Activated CD8-positive, alpha-beta T cell treated with anti-CD3 and anti-CD28 coated beads for 36 hours (primary cell): ENCODE measurements at places on chromosomes 1 and 21. TPM values are rescaled to one million over a fixed set of nuclear protein-coding genes. Genes with fewer than 3 reads are reported as not detected.

CELA3A gene
- not detected for total RNA-seq

DNA sequence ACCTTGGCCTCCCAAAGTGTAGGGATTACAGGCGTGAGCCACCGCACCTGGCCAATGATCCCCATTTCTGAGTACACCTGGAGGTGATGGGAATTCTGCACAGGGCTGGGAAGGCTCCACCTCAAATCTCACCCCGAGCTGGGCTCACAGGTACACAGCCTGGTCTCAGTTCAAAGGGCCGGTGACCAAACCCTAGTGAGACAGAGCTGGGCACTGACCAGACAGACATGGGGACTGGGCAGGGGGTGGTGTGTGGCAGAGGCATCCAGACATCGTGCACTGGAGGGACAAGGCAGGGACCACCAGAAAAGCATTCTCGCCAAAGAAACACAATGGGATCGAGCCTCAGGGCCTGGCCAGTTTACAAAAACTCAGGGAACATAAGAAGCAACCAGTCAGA is 17.2 kb downstream of the LSS start:
- no peaks in the 10 kb centered on the region for H3K36me3 ChIP-seq
- H3K27ac ChIP-seq, result no peak overlapping the region
- DNase-seq, result no peak
- H3K27me3 ChIP-seq, result no peaks in the 10 kb centered on the region
- no peak overlapping the region for H3K4me3 ChIP-seq

- no peaks in the 10 kb centered on the region for H3K4me1 ChIP-seq
- no peak overlapping the region for H3K4me3 ChIP-seq
- H3K36me3 ChIP-seq, result no peaks in the 10 kb centered on the region
- DNase-seq, result no peak
- H3K27ac ChIP-seq, result no peak overlapping the region
Observed at GRCh38 chr1:114224196-114224907, 70.7 kb upstream of the SYT6 start.

GRCh38 chr1:239212811-239213220 is 173.6 kb upstream of the CHRM3 start:
- H3K4me1 ChIP-seq, result no peaks in the 10 kb centered on the region
- DNase-seq, result no peak
- H3K36me3 ChIP-seq, result no peaks in the 10 kb centered on the region
- H3K27me3 ChIP-seq, result no peaks in the 10 kb centered on the region
- H3K4me3 ChIP-seq, result no peak overlapping the region
- no peak overlapping the region for H3K27ac ChIP-seq

DNA sequence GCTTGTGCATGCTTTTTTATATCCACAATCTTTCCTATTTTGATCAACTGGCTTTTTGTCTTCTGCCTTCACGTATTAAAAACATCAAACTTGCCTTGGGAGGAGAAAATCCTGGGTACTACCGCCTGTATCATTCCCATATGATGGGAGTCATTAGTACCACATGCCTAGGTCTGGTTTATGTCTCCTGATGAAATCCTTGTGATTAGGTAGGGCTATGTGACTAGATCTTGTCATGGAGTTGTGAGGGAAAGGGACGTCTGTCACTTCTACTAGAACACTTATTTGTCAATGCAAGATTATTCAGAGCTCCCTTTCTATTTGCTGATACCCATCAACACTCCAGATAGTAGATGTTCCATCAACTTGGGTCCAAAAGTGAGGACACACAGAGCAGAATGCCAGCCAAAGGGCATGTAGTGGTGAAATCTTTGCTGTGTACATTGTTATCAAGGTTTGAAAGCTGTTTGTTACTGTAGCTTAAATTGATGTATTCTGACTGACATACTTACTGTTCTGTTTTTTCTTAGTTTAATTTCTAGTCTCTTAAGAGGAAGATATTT is 621.8 kb upstream of the NR5A2 start:
- no peaks in the 10 kb centered on the region for H3K4me1 ChIP-seq
- no peak overlapping the region for H3K4me3 ChIP-seq
- no peak for DNase-seq
- H3K36me3 ChIP-seq, result no peaks in the 10 kb centered on the region
- H3K27me3 ChIP-seq, result peaks cover 7% of the 10 kb centered on the region

DNA sequence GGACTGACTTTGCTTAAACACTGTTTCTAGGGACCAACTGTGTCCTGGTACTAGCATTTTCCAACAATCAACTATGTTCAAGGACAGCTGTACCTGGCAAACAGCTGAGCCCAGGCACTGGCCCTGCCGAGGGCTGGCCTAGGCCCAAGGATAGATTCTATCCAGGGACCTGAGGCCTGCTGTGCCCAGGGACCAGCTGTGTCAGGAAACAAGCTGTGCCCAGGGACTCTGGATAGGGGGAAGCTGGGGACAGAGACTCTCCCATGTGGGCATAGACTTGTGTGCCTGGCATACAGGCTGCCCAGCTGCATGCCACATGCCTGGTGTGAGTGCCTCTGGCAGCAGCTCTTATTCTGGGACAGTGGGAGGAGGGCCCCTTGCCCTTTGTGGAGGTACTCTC is 38.1 kb upstream of the POU3F1 start:
- no peaks in the 10 kb centered on the region for H3K36me3 ChIP-seq
- H3K4me3 ChIP-seq, result no peak overlapping the region
- H3K4me1 ChIP-seq, result no peaks in the 10 kb centered on the region

DNA sequence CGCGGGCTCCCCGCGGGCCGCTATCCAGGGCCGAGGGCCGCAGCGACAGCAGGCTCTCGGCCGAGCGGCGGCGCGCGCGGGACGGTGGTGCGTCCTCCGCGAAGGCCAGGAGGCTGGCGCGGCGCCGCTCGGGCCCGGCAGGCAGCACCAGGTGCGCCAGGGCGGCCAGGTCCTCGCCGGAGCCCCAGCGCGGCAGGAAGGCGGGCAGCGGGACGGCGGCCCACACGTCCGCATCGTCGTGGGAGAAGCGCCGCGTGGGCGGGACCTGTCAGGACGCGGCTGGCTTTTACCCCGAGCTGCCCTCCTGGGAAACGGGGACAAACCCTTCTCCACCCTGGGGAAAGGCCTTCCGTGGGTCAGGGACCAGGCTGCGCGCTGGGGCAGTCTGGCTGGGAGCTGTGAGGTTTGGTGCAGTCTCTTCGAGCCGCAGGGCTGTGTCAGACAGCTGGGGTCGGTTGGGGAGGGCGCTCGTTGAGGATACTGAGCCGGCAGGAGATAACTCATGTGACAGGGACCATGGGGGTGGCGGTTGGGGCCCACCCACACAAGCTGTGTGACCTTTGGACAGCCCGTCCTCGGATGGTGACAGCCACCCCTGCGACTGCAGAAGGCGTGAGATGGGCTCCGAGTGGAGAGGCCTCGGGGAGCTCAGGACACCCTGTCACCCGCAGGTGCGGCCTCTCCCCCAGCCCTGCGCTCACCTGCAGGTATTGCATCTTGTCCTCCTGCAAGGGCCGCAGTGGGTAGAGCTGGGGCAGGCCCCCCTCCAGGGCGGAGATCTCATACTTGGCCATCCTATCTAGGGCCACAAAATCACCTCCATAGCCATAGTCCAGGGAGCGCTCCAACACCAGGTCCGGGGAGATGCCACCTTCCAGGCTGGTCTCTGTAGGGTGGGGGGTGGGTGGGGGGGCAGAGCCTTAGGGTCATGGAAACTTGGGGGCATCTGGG is 6.0 kb downstream of the HES3 start:
- H3K27me3 ChIP-seq, result peaks cover 39% of the 10 kb centered on the region
- no peak for DNase-seq
- H3K27ac ChIP-seq, result no peak overlapping the region
- H3K4me3 ChIP-seq, result no peak overlapping the region
- H3K4me1 ChIP-seq, result peaks cover 9% of the 10 kb centered on the region
- no peaks in the 10 kb centered on the region for H3K36me3 ChIP-seq

- H3K4me1 ChIP-seq, result no peaks in the 10 kb centered on the region
- H3K4me3 ChIP-seq, result no peak overlapping the region
- no peaks in the 10 kb centered on the region for H3K27me3 ChIP-seq
- DNase-seq, result no peak
- no peaks in the 10 kb centered on the region for H3K36me3 ChIP-seq
Observed at GRCh38 chr1:73366734-73367413, 831.1 kb downstream of the LRRIQ3 start.

- no peaks in the 10 kb centered on the region for H3K36me3 ChIP-seq
- H3K27me3 ChIP-seq, result peaks cover 20% of the 10 kb centered on the region
- H3K4me1 ChIP-seq, result peaks cover 7% of the 10 kb centered on the region
Observed at GRCh38 chr1:10980841-10981727, 31.4 kb upstream of the TARDBP start.

GRCh38 chr1:225710804-225711203 is 57.9 kb upstream of the ENAH start:
- no peaks in the 10 kb centered on the region for H3K36me3 ChIP-seq
- no peak for DNase-seq
- no peak overlapping the region for H3K4me3 ChIP-seq
- no peak overlapping the region for H3K27ac ChIP-seq
- no peaks in the 10 kb centered on the region for H3K27me3 ChIP-seq
- no peaks in the 10 kb centered on the region for H3K4me1 ChIP-seq

- no peak for DNase-seq
- H3K27me3 ChIP-seq, result no peaks in the 10 kb centered on the region
- no peak overlapping the region for H3K27ac ChIP-seq
- no peak overlapping the region for H3K4me3 ChIP-seq
Observed at GRCh38 chr1:229582011-229582694, 23.6 kb upstream of the ABCB10 start.

DNA sequence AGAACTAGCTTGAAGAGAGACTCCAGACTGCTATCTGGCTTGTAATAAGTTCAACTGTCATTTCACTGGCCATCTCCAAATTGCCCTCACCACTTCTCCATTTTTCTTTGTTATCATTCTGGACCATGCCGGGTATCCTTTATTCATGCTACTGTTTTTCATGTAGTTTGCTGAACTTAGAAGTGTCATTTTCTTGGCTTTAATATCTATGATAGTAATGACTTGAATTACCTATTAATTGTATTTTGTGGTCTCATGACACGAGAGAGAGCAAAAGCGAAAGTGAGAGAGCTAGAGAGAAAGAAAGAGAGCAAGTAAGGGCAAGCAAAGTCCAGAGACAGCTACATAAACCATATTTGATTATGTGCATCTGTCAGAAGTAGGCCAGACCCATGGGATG is 184.9 kb upstream of the ATP1B1 start:
- no peak overlapping the region for H3K27ac ChIP-seq
- DNase-seq, result no peak
- no peaks in the 10 kb centered on the region for H3K4me1 ChIP-seq
- no peak overlapping the region for H3K4me3 ChIP-seq
- no peaks in the 10 kb centered on the region for H3K36me3 ChIP-seq

DNA sequence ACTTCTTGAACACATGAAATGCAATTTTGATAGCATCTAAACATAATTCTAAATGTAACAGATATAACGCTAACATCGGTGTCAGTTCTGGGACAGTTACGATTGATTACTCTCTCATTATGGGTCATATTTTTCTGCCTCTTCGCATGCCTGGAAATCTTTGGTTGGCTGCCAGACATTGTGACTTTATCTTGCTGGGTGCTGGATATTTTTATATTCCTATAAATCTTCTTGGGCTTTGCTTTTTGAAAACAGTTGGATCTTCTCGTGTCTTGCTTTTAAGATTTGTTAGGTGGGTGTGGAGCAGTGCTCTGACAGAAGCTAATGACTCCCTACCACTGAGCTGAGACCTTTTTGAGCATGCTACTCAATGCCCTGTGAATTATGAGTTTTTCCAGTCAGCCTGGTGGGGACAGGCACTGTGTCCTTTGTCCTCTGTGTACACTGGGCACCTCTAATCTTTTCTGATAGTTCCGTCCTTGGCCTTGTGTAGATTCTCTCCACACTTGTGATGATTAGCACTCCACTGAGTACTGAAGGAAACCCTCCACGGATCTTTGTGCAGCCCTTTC is 28.0 kb upstream of the EDARADD start:
- H3K4me3 ChIP-seq, result no peak overlapping the region
- no peak for DNase-seq
- no peak overlapping the region for H3K27ac ChIP-seq
- no peaks in the 10 kb centered on the region for H3K27me3 ChIP-seq
- no peaks in the 10 kb centered on the region for H3K4me1 ChIP-seq

DNA sequence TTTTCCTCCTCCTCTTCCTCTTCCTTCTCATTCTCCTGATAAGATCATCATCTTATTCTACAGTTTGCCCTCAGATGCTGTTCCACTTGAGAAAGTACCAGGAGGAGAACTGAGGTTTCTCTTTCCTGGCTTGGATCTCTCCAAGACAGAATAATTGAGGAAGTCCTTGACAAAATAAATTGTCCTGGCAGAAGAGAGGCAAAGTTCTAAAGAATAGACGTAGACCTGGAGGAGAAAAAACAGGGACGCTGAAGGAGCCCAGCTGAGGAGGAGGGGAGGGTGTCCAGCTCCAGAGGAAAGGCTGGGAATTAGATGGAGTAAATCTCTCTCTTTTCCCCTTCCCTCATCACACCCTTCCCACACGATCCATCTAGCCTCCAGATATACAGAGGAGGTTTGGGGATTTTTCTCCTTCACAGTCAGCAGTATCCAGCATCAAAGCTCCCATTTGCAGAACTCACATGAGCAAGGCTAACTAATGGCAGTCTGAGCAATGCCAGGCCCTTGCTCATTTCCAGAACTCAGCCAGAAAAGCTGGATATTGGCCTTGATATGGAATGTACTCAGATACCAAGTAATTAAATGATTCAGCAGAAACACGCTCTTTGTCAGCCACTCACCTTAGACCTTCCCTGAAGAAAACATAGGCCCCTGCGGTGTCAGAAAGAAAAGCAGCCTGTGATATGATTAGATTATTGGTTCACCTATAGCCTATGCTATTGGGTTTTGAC is 5.1 kb upstream of the GNG12 start:
- H3K4me3 ChIP-seq, result no peak overlapping the region
- H3K4me1 ChIP-seq, result peaks cover 11% of the 10 kb centered on the region
- no peaks in the 10 kb centered on the region for H3K36me3 ChIP-seq
- H3K27ac ChIP-seq, result no peak overlapping the region
- peaks cover 51% of the 10 kb centered on the region for H3K27me3 ChIP-seq

GRCh38 chr1:71081697-71082080 is 854 bp upstream of the ZRANB2 start:
- DNase-seq, result peak; percentile 7
- H3K36me3 ChIP-seq, result peaks cover 22% of the 10 kb centered on the region
- H3K4me1 ChIP-seq, result peaks cover 23% of the 10 kb centered on the region

GRCh38 chr1:113666126-113666525 is 93.2 kb downstream of the PHTF1 start:
- no peaks in the 10 kb centered on the region for H3K36me3 ChIP-seq
- DNase-seq, result no peak
- H3K4me1 ChIP-seq, result no peaks in the 10 kb centered on the region

DNA sequence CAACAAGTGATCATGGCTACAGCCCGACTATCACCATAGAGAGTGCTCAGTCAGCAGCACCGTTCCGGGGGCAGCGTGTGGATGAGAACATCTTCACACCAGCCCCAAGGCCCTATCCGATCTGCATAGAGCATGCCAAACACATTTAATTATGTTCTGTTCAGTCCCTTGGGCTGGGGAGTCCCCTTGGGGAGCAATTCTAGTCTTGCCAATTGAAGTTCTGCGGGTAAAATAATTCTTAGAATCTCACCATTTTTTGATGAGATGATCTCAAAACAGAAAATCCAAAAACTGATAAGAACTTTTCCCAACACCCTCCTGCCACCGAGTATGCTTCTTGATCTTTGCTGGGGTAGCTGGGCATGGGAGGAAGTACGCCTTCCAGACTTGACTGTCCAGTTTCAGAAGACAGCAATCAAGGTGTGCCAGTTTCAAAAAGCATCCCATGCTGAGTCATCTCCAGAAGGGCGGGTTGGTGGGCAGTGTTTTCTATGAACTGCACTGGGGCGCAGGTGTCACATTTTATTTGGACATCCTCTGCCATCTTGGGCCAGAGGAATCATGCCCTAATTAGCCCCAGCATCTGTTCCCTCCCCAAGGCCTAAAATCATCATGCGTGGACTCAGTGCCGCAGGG is 20.8 kb upstream of the PTPRF start:
- peaks cover 6% of the 10 kb centered on the region for H3K27me3 ChIP-seq
- H3K27ac ChIP-seq, result no peak overlapping the region
- H3K4me3 ChIP-seq, result no peak overlapping the region
- no peaks in the 10 kb centered on the region for H3K36me3 ChIP-seq
- H3K4me1 ChIP-seq, result peaks cover 8% of the 10 kb centered on the region
